ENCODE measurements at places on chromosomes 13 and 19.

- DNase-seq: no peak
Observed at GRCh38 chr13:31434613-31435012, 234.8 kb downstream of the B3GLCT start.

- DNase-seq: no peak
Observed at GRCh38 chr19:16025108-16026101, 50.9 kb upstream of the TPM4 start.

DNA sequence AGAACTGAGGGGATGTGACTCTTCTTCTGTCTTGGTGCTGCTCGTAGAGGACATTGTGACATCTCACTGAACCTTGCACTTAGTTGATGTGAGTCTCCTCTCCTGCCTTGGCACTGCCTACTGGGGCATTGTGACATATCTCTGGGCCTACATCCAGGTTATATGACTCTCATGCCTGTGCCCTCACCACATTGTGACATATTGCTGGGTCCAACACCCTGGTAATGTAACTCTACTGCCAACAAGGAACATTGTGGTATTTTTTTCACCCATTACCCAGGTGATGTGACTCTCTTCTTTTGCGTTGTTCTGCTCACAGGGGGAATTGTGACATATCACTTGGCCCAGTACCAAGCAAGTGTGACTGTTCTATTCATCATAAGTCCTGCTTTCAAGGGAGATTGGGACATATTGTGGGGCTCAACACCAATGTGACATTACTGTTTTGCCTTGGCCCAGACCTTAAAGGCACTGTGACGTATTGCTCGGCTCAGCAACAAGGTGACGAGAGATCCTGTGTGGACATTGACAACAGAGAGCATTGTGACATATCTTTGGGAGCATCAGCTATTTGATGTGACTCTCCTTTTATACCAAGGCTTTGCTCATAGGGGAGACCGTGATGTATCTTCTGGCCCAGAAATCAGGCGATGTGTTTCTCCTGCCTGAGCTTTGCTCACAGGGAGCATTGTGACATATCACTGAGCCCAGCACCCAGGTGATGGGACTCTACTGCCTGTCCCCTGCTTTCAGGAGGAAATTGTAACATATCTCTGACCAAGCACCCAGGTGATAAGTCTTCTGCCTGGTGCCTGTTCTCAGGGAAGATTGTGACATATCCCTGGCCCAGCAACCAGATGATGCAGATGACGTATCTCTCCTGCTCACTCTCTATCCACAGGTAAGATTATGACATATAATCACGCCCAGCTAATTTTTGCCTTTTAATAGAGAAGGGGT lies 12.2 kb upstream of the ZNF429 start:
- DNase-seq: no peak

DNA sequence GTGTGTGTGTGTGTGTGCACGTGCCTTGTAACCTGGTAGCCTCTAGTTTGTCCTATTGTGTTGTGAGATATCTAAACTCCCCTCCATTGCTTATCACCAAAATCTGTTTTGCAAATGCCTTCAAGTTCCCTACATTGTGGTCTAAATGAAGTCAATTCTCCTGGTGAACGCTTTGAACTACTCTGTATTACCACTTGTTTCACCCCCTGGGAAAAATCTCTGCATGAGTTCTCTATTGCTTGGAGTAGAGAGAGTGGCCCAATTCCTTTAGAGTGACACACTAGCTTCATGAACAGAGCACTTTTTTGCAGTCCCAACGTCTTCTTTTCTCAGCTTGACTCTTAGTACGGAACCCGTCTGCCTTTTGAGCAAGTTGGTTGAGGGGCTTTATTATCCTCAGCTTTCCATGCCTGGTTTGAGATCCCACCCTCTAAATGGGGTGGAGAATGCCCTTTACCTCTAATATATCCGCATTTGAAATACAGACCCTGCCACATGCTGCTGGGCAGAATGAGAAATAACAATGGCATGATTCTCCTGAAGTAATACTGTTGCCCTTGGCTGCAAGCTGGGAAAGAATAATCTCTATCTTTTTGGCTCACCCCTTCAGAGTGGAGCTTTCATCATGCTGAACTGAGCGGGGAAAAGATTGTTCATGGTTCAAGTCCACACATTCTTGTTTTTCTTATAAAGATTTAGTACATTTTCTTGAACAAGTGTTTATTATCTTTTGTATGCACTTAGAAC lies 2545.3 kb downstream of the PCDH9 start:
- no peak for DNase-seq

- no peak for DNase-seq
Observed at GRCh38 chr19:29574510-29574909, 31.6 kb upstream of the POP4 start.

GRCh38 chr13:58048670-58049069 lies 417.1 kb downstream of the PCDH17 start:
- no peak for DNase-seq

DNA sequence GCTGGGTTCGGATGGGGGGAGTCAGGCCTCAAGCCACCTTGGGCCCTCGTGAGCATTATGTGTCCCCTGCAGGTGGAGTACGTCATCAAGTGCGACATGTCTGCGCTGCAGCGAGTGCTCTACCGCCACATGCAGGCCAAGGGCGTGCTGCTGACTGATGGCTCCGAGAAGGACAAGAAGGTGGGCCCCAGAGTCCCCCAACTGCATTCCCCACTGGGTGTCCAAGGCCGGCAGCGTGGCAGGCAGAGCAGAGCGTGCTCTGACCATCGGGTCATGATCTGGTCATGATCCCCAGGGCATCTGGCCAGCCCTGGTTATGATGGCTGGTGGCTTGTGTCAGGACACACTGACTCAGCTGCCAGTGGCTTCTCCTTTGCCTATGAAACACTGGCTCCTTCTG lies 63.4 kb downstream of the SMARCA4 start:
- no peak for DNase-seq

Measured in stimulated activated CD4-positive, alpha-beta T cell treated with anti-CD3 and anti-CD28 coated beads, Interleukin-12 subunit alpha, Interleukin-12 subunit beta, amount 100 ng/mL, for 24 hours (primary cell).